SJSA1 (cell line): ENCODE measurements at places on chromosomes 3 and 15. TPM values are rescaled to one million over a fixed set of nuclear protein-coding genes. Genes with fewer than 3 reads are reported as not detected.

The TRIM42 gene
- total RNA-seq, result not detected in 2 replicates

- no peak for DNase-seq
These were observed 335.1 kb downstream of the EFHB start for GRCh38 chr3:19598870-19599269.

- no peak for DNase-seq
These were observed 325.3 kb downstream of the NAALADL2 start for GRCh38 chr3:175184392-175184791.

DNA sequence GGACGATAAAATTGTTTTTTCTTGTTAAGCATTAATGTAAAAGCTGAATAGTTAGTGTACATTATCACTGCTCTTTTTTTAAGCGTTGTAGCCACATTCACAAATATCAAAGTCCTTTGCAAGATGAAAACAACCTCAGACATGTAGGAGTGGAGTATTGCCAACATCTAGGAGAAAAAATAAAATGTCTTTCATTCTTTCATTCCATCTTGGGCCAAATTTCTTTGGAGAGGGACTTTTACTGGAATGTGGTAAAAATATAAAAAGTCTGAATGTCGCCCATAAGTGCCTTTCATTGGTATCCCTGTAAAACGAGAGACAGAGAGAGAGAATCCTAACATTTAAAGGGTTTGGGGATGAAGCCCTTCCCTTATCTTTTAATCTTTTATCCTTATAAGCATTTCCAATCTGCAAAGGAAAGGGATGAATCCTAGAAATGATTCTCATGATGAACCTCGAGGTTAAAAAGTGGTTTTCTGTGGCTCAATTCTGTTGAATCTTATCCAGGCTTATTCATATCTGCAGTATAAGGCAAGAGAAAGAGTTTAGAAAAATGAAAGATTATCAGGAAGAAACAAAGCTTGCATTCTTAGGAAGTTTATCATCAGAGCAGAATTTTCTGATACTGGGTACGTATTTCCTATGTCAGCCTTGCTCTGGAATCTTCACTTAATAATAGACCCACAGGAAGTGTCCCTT is 1031.7 kb downstream of the MCTP2 start:
- DNase-seq, result peak; percentile 26

The COPS2 gene
- total RNA-seq, result 49.8 and 76.0 TPM in 2 replicates
